ENCODE measurements at places on chromosomes 12 and 14. TPM values are rescaled to one million over a fixed set of nuclear protein-coding genes. Genes with fewer than 3 reads are reported as not detected.

GRCh38 chr12:5442251-5443006 is 10.5 kb downstream of the NTF3 start:
- H3K36me3 ChIP-seq, result no peaks in the 10 kb centered on the region
- peak; percentile 39 for DNase-seq
- no peaks in the 10 kb centered on the region for H3K4me1 ChIP-seq
- H3K4me3 ChIP-seq, result no peak overlapping the region
- H3K27me3 ChIP-seq, result peaks cover 44% of the 10 kb centered on the region
- H3K27ac ChIP-seq, result no peak overlapping the region

GRCh38 chr14:93892923-93893558 is 34.1 kb upstream of the FAM181A start:
- peaks cover 6% of the 10 kb centered on the region for H3K4me1 ChIP-seq
- H3K27ac ChIP-seq, result no peak overlapping the region
- H3K27me3 ChIP-seq, result no peaks in the 10 kb centered on the region
- no peak overlapping the region for H3K4me3 ChIP-seq

- H3K4me3 ChIP-seq, result no peak overlapping the region
- no peak for DNase-seq
- H3K27me3 ChIP-seq, result peaks cover 67% of the 10 kb centered on the region
- no peak overlapping the region for H3K27ac ChIP-seq
- H3K4me1 ChIP-seq, result peaks cover 6% of the 10 kb centered on the region
These were observed 163.6 kb upstream of the PARP11 start for GRCh38 chr12:4036671-4037271.

- peaks cover 59% of the 10 kb centered on the region for H3K4me1 ChIP-seq
- H3K27me3 ChIP-seq, result no peaks in the 10 kb centered on the region
- H3K27ac ChIP-seq, result peak overlapping the region; percentile 91
- peak overlapping the region; percentile 97 for H3K4me3 ChIP-seq
- H3K36me3 ChIP-seq, result no peaks in the 10 kb centered on the region
These were observed 1.6 kb downstream of the CTDSP2 start for GRCh38 chr12:57844709-57845477.

DNA sequence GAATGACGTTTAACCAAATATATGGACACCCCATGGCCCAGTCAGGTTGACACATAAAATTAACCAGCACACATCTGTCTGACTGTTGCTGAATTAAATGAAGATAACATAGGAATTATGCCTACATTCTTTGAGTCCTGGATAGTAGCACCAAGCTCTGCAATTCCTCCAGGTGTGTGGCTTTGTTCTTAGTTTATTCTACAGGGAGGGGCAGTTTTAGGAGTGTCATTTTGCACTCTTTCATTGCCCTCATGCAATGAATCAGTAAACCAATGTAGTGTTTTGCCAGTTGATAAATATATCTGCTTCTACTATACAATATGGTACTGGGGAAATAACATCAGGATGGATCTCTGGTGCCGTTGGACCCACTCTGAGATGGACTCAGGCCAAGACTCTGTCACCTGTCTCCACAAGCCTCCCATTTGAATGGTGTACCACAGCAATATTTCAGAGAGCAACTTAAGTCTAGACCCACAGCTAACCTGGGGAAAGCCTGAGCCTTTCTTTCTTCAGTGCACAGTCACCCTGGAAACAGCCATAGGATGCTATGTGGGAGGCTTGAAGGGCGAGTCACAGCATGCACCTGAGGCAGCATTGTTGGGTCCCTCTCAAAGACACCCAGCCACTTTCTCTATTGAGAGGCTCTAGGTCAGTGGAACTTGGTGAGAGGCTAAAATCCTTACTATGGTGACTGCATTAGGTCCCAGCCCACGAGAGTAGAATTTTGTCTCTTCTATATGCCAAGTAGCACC is 73.2 kb downstream of the ANO4 start:
- H3K27ac ChIP-seq, result no peak overlapping the region
- H3K27me3 ChIP-seq, result no peaks in the 10 kb centered on the region
- DNase-seq, result no peak
- H3K4me1 ChIP-seq, result no peaks in the 10 kb centered on the region

RAPGEF3 gene
- total RNA-seq, result 1.8 TPM

IRAK4 gene
- 6.9 TPM for total RNA-seq

LRP6 gene
- 28.1 TPM for total RNA-seq

GRIP1 gene
- total RNA-seq, result not detected

HCAR2 gene
- total RNA-seq, result not detected
